ENCODE measurements at places on chromosomes 6 and 20.
A peak's percentile ranks its signal among the peaks of the same experiment; 100 is the strongest.

DNA sequence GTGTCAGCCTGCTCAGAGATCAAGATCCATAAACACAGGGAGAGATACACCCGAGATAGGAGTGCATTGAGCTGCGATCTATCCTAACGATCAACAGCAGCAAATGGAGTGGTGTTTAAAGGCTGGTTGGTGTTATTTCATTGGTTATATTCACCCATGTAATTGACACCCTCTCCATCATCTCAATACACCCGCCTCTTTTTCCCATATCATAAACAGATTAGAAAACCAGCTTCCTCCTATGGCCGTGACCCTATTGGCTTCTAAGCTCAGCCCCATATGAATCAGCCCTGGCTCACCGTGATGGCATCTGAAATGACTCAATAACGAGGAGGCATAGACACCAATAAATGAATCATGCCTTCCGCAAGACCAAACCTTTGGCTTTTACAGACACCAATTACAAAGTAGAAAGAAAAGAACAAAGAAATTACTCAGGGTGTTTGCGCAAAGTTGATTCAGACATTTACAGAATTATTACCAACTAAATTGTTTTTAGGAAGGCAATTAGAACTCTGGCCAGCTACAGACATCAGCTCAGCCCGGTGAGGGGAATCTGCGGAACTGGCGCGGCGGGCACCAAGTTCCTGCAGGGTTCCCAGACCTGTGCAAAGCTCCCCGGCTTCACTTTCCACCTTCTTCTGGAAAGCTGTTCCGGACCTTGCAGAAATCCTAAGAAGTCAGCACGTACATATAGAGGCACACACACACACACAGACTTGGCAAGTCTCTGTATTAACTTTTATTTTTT lies 11.5 kb downstream of the PMEPA1 start:
- DNase-seq = no peak

GRCh38 chr20:45087097-45087790 lies 13.7 kb downstream of the KCNS1 start:
- no peak for DNase-seq

- no peak for DNase-seq
Measured at GRCh38 chr6:81049425-81050042, 702.9 kb downstream of the TENT5A start.

- DNase-seq = no peak
Measured at GRCh38 chr20:56442389-56443365, 25.8 kb upstream of the RTF2 start.

- peak; percentile 48 for DNase-seq
Measured at GRCh38 chr6:17863901-17864754, 123.3 kb downstream of the KIF13A start.
